ENCODE measurements at places on chromosomes 4 and X.
A peak's percentile ranks its signal among the peaks of the same experiment; 100 is the strongest.

DNA sequence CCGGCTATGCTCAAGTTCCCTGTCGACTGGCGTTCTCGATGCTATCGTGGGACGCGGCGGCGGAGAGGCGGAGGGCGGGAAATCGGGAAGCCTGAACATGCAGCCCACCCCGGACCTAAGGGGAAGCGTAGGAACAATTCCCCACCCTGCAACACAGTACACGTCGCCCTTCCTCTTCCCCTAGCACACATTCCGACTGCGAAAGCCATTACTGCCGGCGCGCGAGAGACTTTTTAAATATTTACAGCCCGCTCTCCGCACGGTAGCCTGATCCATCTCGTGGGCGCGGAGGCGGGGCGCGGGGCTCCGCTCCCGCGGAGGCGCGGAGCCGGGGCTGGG lies 48.1 kb upstream of the BCOR start:
- DNase-seq = no peak

DNA sequence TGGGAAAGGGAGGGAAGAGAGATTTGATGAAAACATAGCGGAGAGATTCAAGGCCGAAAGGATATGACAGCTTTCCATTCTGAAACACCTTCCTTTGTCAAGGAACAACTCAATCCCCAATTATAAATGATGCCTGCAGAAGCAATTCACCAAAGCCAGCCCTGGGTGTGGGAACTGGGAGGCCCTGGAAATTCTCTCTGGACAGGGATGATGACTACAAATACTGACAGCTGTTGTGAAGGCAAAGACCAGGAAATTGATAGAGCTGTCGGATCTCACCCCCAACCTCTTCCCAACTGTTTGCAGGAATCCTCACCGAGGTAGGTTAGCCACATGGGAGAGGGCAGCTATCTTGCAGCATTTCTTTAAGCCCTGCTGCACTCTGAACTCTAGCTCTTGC lies 54.3 kb downstream of the CCDC149 start:
- no peak for DNase-seq

GRCh38 chr4:185837415-185838103 lies 25.6 kb upstream of the SORBS2 start:
- no peak for DNase-seq

- peak; percentile 8 for DNase-seq
These were observed 252.3 kb upstream of the ZIC3 start for GRCh38 chrX:137313627-137314026.

GRCh38 chrX:23668335-23668734 lies 1.0 kb downstream of the PRDX4 start:
- DNase-seq = no peak

- no peak for DNase-seq
These were observed at the start of gene SERTM2 for GRCh38 chrX:111511477-111511876. SERTM2 (plus strand) TSS chrX:111511645; CDS start chrX:111518858, 7,213 bp downstream.

DNA sequence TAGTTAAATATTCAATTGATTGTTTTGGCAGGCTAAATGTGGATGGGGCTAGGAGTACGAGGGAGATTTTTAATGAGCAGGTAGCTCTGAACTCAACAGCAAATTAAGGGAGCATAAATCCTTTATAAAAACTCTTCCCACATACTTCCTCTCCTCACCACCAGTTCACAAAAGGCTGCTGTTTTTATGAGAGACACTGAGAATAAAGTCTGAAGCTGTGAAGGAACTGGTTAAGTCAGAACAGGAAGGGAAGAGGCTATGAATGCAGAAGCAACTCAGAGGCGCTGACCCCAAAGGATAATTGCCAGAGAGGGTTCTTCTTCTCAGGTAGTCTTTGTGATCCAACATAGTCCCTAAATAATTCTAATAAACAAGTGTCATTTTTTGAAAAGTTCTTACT lies 406.1 kb downstream of the GPM6A start:
- DNase-seq = no peak

DNA sequence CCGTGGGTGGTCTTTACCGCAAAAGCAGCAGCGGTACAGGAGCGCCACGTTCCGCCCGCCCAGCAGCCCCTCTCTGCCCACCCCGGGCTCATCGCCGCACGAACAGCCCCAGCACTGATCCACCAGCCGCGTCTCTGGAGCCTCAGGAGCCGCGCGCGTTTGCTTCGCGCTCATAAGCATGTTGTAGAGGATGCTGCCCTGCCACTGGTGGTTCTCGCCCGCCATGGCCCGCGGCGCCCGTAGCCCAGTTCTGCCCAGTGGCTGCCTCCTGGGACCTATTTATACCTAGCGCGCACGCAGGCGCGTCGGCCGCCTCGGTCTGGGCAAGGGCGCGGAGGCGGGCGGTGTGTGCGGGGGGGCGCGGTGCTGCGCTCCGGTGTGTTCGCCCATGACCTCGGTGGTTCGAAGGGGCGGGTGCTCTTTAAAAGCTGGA lies at the start of gene NR0B1:
Gene NR0B1 (minus strand): TSS at position 252 of the 433 bp plus-strand sequence. CDS start 27 bp downstream, at position 225.
- DNase-seq = no peak

GRCh38 chrX:153470411-153471363 lies at the start of gene HAUS7:
HAUS7 (minus strand) TSS chrX:153470576; CDS start chrX:153470557, 19 bp downstream.
- DNase-seq = peak; percentile 81

- no peak for DNase-seq
These were observed 975 bp downstream of the KCNE5 start for GRCh38 chrX:109623997-109624396.
